ENCODE measurements at places on chromosomes 6 and 20.

- DNase-seq = no peak
Observed at GRCh38 chr20:4815628-4816027, 93.9 kb downstream of the PRND start.

DNA sequence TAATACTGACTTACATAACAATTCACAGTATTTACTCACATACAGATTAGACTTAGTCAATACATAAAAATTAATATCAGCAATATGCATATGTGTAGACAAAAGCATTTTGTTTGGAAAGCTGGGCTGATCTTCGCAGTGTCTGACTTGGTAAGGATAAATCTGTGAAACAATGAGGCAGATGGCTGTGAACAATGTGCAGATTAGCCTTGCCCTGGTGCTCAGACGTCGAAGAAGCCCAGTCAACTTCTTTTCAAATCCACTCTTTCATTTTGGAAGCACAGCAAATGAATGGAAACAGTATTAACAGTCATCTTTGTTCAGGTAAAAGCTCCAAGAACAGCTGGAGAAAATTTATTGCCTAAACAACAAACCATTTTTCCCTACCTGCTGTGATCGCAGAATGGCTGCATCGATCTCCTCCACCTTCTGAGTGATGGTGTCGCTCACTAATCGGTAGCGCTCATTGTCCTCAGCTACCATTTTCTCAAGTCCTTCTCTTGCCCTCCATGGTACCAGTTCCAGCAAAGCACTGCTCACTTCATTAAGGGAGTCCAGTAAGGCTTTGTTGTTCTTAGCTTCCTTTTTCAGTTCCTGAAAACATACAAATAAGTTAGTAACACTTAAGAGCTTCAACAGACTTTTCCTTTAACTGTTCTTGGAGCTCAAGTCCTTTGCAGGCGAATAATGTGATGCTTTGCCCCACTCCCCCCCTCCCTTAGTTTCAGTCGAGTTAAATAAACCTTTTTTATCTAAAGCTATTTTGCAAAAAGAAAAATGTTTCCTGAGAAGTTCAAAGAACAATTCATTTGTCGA, 116.5 kb downstream of the DST start:
- DNase-seq = no peak

DNA sequence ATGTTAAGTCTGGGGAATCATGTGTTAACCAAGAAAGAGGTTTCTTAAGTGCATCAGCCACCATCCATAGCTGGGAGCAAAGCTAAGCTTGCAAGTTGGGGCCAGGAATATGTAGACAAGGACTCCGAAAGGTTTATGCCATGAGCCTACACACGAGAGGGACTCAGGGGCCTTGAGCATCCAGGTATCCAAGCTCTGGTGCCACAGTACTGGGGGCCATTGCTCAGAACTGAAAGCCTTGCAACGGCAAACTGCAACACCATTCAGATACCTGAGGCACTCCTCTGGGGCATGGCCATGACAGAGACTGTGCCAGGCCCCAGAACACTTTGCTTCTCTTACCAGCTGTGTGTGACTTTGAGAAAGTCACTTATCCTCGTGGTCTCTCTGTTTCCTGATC, 27.6 kb downstream of the PRND start:
- DNase-seq = no peak

- no peak for DNase-seq
Observed at GRCh38 chr20:33394718-33395117, 6.6 kb downstream of the CDK5RAP1 start.

DNA sequence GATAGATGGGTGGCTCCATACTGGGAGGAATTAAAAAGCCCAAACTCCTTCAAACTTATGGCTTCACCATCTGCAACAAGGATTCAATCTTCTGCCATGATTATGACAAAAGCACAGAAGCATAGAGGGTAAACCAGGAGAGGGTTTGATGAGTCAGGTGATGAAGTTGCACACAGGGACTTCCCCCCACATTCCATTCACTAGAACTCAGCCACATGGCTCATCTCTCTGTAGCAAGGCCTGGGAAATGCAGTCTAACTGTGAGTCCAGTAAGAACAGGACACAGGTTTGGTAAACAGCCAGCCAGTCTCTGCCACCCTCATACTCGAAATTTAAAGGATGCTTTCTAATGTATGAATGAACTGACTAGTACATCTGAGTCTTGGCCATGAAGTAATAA, 142.9 kb downstream of the HIVEP2 start:
- DNase-seq = peak; percentile 88

DNA sequence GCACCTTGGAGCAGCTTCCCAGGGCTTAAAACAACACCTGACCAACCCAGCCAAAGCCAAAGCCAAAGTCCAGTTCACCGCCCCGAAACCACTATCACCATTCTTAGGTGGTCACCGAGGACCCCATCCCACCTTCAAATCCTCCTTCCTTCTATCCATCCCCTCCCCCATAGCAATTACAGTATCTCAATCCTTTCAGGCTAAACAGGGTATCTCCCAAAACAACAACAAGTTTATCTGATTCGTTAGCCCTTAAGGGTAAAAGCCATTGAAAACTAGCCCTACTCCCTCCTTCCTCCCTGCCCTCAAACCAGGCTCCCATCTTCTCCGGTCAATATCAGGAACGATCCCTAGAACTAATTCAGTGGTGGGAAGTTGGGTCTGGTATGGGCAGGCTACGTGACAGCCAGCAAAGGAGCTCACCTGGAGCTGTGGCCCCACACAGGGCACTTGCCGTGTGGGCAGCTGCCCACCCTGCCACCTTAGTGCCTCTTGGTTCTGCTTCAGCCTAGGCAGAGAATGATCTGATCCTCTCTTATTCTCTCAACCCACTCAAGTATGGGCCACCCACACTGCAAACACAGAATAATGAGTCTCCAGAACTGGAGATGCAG, 2.0 kb downstream of the ARHGAP18 start:
- no peak for DNase-seq

DNA sequence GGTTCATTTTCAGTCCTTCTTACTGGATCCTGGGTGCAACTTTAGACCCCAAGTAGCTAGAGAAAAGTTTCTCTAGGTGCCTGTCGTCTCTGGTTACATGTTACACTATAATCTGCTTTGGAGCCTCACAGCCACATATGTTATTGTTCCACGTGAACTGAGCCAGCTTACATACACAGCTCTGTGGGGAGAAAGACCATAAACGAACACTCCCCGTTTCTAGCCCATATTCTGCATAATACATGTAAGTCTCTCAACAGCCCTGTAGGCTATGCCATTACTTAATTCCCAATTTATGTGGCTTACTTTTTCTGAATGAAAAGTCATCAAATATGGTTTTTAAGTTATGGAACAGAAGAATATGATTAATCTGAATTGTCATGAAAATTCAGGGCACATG, 233.8 kb downstream of the BCKDHB start:
- DNase-seq = no peak

- DNase-seq = no peak
Observed at GRCh38 chr20:25017257-25017803, 24.8 kb upstream of the APMAP start.

- no peak for DNase-seq
Observed at GRCh38 chr6:79057746-79058145, 20.3 kb downstream of the PHIP start.

DNA sequence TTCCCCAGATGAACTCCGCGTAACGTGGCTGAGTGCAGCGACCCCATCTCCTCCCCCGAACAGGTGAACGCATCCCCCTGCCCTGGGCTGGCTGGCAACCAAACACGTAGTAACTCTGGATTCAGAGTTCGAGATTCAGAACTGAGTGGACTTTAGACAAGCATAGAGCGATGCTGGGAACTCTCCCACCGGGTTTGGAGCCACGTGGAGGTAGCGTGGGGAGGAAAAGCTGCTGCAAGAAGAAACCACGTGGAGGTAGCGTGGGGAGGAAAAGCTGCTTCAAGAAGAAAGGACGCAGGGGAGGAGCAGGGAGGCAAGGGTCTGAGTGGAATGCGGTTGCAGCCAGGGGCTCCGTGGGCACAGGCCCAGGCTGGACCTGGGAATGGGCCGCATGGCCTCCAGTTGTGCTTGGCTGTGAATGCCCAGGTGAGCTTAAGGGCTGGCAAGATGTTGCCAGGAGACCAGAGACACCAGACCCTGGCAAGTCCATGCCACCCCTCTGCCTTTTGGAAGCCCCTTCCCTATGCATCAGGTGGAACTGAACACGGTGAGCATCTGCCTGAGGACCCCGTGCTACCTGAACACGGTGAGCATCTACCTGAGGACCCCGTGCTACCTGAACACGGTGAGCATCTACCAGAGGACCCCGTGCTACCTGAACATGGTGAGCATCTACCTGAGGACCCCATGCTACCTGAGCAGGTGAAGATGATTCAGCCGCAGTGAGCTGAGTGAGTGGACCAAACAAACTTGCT, 118.0 kb upstream of the FRMD1 start:
- DNase-seq = no peak

GRCh38 chr6:97535800-97536199, 252.8 kb upstream of the MMS22L start:
- DNase-seq = no peak

DNA sequence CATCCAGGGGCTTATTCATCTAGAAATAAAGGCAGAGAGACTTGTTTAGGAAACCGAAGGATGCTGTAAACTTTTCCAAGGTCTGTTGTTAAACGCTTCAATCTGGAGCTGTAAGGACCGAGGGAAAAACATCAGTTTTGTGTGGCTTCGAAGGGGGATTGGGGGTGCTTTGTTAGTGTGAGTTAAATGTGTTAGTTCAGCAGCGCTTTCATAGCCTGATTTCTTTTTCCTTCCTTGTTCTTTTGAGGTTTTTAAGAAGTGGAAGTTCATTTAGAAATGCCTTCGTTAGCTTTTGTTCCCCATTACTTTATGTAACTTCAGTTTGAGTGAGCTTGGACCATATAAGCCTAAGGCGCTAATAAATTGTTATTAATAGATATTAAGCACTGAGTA, 1.5 kb downstream of the ANKS1A start:
- DNase-seq = no peak

DNA sequence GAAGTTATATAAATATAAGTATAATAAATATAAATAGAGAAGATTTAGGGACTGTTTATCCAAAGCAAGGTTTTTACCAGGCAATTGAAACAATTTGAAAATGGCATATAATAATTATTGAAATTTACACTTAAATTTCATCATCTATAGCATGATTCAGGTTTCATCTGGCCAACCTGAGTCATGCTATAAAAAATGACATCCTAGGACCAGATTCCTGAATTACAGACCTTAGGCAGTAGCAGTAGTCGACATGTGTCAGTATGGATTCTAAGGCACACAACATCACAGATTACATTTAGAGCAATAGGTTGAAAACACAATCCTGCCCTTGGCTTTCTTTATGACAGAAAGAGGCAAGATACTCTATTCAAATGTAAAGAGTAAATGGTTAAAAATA, 592.3 kb downstream of the PHF3 start:
- DNase-seq = no peak

DNA sequence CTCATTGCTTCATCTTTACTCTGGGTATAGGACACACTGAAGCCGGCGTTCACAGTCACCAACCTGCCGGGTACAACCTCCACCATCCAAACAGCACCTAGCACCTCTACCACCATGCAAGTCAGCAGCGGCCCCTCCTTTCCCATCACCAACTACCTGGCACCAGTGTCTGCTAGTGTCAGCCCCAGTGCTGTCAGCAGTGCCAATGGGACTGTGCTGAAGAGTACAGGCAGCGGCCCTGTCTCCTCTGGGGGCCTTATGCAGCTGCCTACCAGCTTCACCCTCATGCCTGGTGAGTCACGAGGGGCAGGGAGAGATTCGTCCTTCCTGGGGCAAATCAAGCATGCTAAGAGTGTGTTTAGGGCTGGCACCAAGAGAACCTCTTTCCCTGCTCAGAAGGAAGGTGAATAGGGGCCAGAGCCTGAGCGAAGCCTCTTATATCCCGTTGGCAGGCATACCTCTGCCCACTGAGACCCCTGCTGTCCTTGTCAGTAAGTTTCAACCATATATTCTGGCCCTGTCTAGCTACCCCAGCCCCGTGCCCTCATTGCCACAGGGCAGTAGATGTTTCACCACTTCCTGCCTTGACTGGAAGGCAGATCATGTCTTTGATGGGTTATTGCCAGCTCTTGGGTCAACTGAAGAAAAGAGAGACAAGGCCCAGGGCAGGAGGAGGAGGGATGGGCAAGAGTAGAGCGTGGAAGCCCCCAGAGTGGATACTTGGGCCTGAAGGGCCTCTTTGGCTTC, 4.8 kb downstream of the SRF start:
- no peak for DNase-seq

DNA sequence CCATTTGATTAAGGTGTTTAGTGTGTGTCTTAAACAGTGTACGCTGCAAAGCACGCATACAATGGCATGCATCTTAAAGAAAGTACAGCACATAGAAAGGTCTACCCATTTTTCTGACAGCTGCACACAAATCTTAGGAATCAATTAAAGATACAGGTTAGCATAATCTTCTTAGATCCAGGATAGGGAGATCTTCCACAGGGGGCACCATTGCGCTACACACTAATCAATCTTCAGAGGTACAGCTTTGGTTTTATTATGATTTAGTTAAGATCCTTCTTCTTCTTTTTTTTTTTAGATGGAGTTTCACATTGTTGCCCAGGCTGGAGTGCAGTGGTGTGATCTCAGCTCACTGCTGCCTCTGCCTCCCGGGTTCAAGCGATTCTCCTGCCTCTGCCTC, 63.7 kb upstream of the BEND3 start:
- no peak for DNase-seq

GRCh38 chr6:11160199-11160598, 48.7 kb upstream of the ERVFRD-1 start:
- DNase-seq = no peak

GRCh38 chr6:70241991-70242420, 60.9 kb downstream of the COL9A1 start:
- no peak for DNase-seq

DNA sequence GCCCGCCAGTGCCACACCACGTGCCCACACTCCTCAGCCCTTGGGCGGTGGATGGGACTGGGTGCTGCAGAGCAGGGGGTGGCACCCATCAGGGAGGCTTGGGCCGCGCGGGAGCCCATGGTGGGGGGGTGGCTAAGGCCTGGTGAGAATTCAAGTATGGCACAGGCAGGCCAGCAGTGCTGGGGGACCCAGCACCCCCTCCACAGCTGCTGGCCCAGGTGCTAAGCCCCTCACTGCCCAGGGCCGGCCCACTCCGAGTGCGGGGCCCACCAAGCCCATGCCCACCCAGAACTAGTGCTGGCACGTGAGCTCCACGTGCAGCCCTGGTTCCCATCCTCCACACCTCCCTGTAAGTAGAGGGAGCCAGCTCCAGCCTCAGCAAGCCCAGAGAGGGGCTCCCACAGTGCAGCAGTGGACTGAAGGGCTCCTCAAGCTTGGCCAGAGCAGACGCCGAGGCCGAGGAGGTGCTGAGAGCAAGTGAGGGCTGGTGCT, 1091.1 kb upstream of the GJE1 start:
- DNase-seq = no peak

Measured in amniotic stem cell (primary cell).